ENCODE measurements at places on chromosomes 5 and 9. TPM values are rescaled to one million over a fixed set of nuclear protein-coding genes. Genes with fewer than 3 reads are reported as not detected.

Gene C5orf58
- total RNA-seq: not detected

DNA sequence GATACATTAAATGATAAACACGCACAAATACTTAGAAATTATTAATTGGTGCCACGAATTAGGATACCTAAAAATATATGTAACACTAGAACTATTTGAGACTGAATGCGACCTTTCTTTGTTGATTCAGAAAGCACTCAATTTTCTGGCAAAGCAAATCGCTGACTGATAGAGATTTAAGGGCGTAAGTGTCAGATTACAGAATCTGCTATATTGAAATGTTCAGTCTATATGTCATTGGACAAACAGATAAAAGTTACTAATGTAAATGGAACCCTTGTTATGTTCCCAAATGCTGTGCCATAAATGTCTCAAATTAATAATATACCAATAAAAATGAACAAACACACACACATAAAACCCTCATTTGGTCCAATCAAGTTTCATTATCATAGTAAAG lies 137.9 kb downstream of the MPDZ start:
- no peak for DNase-seq

DNA sequence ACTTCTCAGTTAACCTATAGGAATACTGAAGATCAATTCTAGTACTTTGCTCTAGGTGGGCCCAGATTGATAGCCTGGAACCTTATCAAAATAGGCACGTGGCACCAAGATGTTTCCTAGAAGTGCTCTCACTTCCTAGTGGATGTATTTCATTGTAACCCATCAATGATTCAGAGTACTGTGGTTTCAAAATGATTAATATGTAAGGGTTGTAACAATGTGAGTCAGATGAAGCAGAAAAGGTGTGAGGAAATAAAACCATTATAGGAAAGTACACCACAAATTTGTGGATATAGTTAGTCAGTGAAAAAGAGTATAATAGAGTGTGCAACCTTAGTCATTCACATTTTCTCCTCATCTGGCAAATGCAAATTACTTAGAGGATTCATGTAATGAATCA lies 177.3 kb upstream of the FST start:
- no peak for DNase-seq

Gene OR1J2
- total RNA-seq: not detected

DNA sequence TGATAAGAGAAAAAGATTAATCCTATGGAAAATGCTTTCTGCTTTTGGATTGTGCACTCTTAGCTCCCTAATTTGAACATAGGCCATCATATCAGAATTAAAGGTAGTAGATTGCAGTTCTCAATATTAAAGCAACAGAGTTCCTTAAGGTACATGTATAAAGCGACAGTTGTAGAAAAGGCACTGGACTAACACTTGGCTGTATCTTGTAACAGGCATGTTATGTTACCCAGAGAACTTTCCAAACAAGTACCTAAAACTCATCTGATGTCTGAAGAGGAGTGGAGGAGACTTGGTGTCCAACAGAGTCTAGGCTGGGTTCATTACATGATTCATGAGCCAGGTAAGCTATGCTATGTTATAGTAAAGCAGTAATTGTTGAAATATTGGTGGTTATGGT lies 3.3 kb upstream of the SECISBP2 start:
- DNase-seq: no peak

GRCh38 chr9:27183131-27183530 lies 74.1 kb downstream of the TEK start:
- no peak for DNase-seq

DNA sequence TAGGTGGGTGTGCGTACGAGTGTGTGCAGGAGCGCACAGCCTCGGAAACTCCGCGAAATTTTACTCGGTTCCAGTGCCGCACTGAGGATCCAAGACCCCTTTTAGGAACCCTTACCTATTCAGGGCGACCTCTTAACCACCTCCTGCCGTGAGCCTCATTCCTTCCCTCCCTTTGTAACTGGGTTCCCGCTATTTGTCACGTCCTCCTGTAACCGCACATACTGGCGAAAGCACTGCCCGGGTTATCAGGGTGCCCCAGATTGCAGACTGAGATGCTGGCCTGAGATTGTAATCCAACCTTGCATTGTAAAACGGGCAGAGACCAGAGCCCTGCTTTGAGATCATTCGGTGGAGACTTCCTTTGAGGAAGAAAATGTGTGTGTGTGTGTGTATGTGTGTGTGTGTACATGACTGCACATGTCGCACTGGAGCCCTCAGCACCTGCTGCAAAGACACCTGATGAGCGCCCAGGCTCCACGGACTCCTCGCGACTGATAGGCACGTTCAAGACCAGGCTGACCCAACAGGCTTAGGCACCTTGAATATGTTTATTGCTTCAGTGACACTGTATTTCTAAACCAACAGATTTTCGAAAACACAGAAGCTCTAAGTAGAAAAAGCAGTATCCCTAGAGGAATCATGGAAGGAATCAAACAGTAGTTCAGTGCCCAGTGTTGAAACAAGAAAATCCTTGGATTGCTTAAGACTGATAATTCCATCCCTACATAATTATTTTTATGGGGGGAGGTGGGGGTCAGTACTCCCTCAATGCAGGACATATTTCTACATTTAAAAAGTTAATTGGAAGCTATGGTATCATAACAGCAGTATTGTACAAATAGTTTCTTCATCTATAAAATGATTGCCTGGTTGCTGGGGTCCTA lies 86.5 kb upstream of the TNFAIP8 start:
- DNase-seq: peak; percentile 58

Gene IGFBPL1
- 0.82 TPM for total RNA-seq

- no peak for DNase-seq
Observed at GRCh38 chr9:130998597-130999244, 10.3 kb upstream of the LAMC3 start.

DNA sequence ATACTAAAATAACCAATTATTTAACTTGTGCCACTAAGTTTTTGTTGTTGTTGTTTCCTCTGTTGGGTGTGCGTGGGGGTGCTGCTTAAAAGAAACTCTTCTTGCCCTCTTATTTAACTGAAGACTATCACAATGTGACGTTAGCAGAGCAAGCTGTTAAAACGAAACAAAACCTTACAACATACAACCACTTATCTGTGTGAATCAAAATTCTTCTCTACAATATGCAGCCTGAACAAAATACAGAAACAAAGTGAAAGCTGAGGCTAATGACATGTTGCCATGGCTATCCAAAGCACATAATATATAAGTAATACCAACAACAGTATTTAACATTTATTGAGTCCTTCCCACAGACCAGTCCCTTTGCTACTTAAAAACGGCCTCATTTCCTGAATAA lies 291.0 kb downstream of the FBXL17 start:
- DNase-seq: no peak

- DNase-seq: no peak
Observed at GRCh38 chr5:173339286-173339685, 11.1 kb upstream of the STC2 start.

DNA sequence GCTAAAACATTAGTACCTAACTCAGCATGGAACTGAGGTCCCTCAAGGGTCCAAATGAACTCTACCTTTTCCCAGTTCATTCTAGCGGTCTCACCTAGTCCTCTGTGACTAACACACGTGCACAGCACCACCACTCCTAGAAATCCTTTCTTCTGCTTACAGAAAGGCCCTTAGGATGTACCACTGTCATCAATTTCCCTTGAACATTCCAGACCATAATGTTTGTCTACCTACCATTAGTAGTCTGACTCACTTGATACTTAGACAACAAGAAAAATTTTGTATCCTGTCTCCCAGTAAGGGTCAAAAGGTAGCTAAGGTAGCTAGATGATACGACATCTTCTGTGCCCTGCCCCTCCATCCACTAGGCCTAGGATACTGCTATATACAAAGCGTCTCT lies 166.6 kb downstream of the TSSK1B start:
- no peak for DNase-seq

Gene APBA1
- total RNA-seq: 7.5 TPM

- no peak for DNase-seq
Observed at GRCh38 chr5:118407958-118408357, 580.4 kb downstream of the DTWD2 start.

Gene ORM2
- total RNA-seq: 2.4 TPM

Gene NIPAL4
- 1.4 TPM for total RNA-seq

GRCh38 chr5:131225282-131225974 lies 38.4 kb upstream of the CDC42SE2 start:
- no peak for DNase-seq

GRCh38 chr5:156929366-156929948 lies 33.6 kb downstream of the TIMD4 start:
- no peak for DNase-seq

DNA sequence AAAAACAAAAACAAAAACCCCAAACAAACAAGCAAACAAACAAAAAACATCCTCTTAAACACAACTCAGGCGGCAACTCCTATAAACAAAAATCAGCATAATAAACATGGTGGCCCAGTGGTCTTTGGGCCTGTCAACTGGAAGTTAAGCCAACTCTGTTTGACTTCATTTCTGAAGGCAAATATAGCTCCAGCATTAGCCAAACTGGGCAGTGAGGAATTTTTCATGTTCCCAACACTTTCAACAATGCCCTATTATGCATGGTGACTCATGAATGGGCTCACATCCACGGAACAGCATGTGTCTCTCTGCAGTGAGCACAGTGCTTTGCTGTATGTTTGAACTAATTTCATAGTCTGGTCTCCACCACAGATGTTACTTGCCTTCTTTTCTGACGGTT lies 143.9 kb upstream of the STC2 start:
- peak; percentile 37 for DNase-seq
